ENCODE measurements at places on chromosomes 7 and 10. TPM values are rescaled to one million over a fixed set of nuclear protein-coding genes. Genes with fewer than 3 reads are reported as not detected.

DNA sequence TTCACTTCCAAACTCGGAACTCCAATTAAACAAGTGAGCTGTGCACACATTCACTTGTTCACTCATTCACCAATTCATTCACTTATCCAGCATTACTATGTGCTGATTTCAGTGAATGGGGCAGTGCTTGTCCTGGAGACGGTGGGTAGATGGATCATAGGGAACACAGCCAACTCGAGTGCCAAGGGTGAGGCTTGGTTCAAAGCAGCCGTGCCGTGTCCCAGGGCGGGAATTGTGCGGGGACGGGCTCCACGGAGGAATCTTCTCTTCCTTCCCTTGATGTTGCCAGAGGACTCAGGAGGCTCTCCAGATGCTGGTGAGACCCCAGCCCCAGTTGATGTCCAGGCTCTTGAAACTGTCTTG lies 2.9 kb downstream of the SH2D4B start:
- no peak overlapping the region for H3K27ac ChIP-seq
- no peak for DNase-seq
- no peaks in the 10 kb centered on the region for H3K27me3 ChIP-seq
- peaks cover 7% of the 10 kb centered on the region for H3K36me3 ChIP-seq
- H3K4me1 ChIP-seq, result no peaks in the 10 kb centered on the region
- H3K4me3 ChIP-seq, result no peak overlapping the region

DNA sequence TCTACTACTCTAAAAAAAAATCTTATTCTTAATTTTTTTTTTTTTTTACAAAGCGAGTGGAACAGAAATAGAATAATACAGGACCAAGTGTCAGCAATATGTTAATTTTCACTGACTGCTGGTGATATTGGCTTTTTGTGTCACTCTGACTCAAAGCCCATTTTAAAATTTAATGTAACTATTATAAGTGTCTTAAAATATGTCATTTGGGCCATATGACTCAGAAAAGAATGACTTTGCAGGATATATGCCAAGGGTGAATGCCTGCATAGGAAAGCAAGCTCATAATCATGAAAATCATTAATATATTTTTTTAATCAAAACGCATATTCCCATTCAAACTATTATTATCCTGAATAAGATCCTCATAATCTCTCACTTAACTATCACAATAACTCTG lies 149.2 kb downstream of the GNAT3 start:
- H3K4me3 ChIP-seq, result no peak overlapping the region
- no peak for DNase-seq
- peaks cover 3% of the 10 kb centered on the region for H3K36me3 ChIP-seq
- no peak overlapping the region for H3K27ac ChIP-seq

GRCh38 chr7:3436746-3437145 lies 135.7 kb downstream of the SDK1 start:
- H3K4me3 ChIP-seq, result no peak overlapping the region
- H3K27ac ChIP-seq, result no peak overlapping the region
- H3K4me1 ChIP-seq, result no peaks in the 10 kb centered on the region
- no peak for DNase-seq
- H3K36me3 ChIP-seq, result no peaks in the 10 kb centered on the region

GRCh38 chr7:134587750-134588149 lies 38.8 kb downstream of the AKR1B15 start:
- no peak overlapping the region for H3K4me3 ChIP-seq
- DNase-seq, result no peak
- no peaks in the 10 kb centered on the region for H3K4me1 ChIP-seq
- H3K27ac ChIP-seq, result no peak overlapping the region
- H3K36me3 ChIP-seq, result no peaks in the 10 kb centered on the region

DNA sequence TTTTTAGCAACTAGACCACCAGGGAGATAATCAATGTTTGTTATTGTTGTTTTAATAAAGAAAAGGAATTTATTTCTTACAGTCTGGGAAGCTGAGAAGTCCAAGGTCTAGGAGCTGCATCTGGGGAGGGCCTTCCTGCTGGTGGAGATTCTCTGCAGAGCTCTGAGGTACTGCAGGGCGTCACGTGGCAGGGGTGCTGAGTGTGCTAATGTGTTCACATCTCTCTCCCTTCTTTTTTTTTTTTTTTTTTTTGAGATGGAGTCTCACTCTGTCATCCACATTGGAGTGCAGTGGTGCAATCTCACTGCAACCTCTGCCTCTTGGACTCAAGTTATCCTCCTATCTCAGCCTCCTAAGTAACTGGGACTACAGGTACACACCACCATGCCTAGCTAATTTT lies 150.9 kb upstream of the TRIM24 start:
- no peaks in the 10 kb centered on the region for H3K36me3 ChIP-seq
- H3K4me3 ChIP-seq, result no peak overlapping the region
- no peak for DNase-seq

GRCh38 chr7:125934539-125934938 lies 1004.9 kb upstream of the POT1 start:
- H3K4me1 ChIP-seq, result no peaks in the 10 kb centered on the region
- H3K27ac ChIP-seq, result no peak overlapping the region
- H3K27me3 ChIP-seq, result no peaks in the 10 kb centered on the region
- H3K36me3 ChIP-seq, result peaks cover 4% of the 10 kb centered on the region

- H3K27me3 ChIP-seq, result no peaks in the 10 kb centered on the region
- H3K36me3 ChIP-seq, result no peaks in the 10 kb centered on the region
- H3K4me3 ChIP-seq, result no peak overlapping the region
- DNase-seq, result no peak
- peaks cover 50% of the 10 kb centered on the region for H3K4me1 ChIP-seq
Observed at GRCh38 chr10:60349426-60349825, 40.2 kb downstream of the ANK3 start.

DNA sequence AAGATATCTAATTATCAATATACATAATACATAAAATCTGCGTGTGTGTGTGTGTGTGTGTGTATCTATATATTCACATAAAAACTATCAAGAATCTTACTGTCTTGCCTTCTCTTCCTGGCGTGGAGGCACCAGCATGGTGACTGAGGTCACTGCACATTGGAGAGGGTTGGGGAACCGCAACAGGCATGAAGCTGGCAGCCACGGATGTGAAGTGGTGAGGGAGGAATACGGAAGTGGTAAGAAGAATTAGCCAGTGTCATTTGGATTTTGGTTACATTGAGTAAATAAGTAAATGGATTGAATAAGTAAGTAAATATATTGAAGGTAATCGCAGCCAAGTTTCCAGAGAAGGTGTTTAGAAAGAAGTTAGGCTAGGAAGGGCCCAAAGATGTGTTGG lies 85.1 kb downstream of the TRIM24 start:
- no peaks in the 10 kb centered on the region for H3K4me1 ChIP-seq
- no peaks in the 10 kb centered on the region for H3K27me3 ChIP-seq
- DNase-seq, result no peak
- no peak overlapping the region for H3K4me3 ChIP-seq
- H3K36me3 ChIP-seq, result peaks cover 62% of the 10 kb centered on the region

- no peak overlapping the region for H3K27ac ChIP-seq
- no peak for DNase-seq
- no peaks in the 10 kb centered on the region for H3K36me3 ChIP-seq
- no peak overlapping the region for H3K4me3 ChIP-seq
- H3K27me3 ChIP-seq, result no peaks in the 10 kb centered on the region
- peaks cover 4% of the 10 kb centered on the region for H3K4me1 ChIP-seq
Observed at GRCh38 chr7:81402227-81402626, 367.6 kb downstream of the HGF start.

DNA sequence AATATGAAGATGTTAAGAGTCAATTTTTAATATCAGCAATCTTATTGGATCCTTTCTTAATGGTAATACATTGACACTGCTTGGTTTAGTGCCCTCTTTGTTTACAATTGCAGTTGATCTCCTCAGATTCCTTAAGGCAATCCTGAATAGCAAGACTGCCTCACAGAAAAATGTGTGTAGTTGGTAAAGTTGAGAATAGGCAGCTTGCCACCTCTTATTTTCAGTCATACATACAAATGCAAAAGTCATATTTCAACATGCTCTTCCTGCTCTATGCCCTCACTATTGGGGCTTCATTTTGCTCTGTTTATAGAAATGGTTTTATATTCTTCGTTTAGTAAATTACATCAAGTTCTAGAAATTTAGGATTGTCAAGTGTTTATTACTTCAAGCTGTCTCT lies 661.1 kb upstream of the ANKRD30A start:
- no peaks in the 10 kb centered on the region for H3K27me3 ChIP-seq
- no peaks in the 10 kb centered on the region for H3K4me1 ChIP-seq
- no peak for DNase-seq
- no peaks in the 10 kb centered on the region for H3K36me3 ChIP-seq

DNA sequence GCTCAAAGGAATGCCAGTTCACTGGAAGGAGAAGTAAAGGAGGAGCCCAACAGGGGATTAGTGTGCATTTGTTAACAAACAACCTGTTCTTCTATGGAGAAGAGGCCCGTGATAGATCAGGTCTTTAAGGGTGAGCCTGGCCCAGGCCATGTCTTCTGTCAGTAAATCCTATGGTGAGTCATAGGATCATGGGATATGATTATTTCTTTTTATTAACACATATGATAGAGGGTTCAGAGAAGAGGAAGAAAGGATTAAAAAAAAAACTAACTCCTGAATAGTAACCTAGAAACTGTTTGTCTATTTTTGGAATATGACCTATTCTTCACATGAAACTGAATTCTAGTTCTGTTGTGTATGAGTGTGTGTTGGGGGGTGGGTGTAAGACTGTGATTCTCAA lies 70.4 kb downstream of the GPR158 start:
- no peak for DNase-seq
- no peak overlapping the region for H3K4me3 ChIP-seq
- H3K4me1 ChIP-seq, result no peaks in the 10 kb centered on the region
- no peak overlapping the region for H3K27ac ChIP-seq
- no peaks in the 10 kb centered on the region for H3K36me3 ChIP-seq
- no peaks in the 10 kb centered on the region for H3K27me3 ChIP-seq

GRCh38 chr7:34825221-34825620 lies 167.2 kb downstream of the NPSR1 start:
- no peaks in the 10 kb centered on the region for H3K36me3 ChIP-seq
- no peaks in the 10 kb centered on the region for H3K27me3 ChIP-seq
- H3K27ac ChIP-seq, result peak overlapping the region; percentile 29
- no peak for DNase-seq
- no peaks in the 10 kb centered on the region for H3K4me1 ChIP-seq
- no peak overlapping the region for H3K4me3 ChIP-seq

- no peak overlapping the region for H3K27ac ChIP-seq
- H3K4me3 ChIP-seq, result no peak overlapping the region
- H3K4me1 ChIP-seq, result peaks cover 18% of the 10 kb centered on the region
- no peaks in the 10 kb centered on the region for H3K27me3 ChIP-seq
- no peaks in the 10 kb centered on the region for H3K36me3 ChIP-seq
Observed at GRCh38 chr10:49010865-49011264, 71.2 kb upstream of the LRRC18 start.

The TMEM270 gene
- total RNA-seq, result not detected

The SUN3 gene
- not detected for total RNA-seq

The SH2D4B gene
- total RNA-seq, result 0.09 TPM

The CTNNA3 gene
- 5.5 TPM for total RNA-seq

The LEP gene
- not detected for total RNA-seq

The PNLIP gene
- total RNA-seq, result not detected

The SPDYE8 gene
- not detected for total RNA-seq

The FBXL13 gene
- total RNA-seq, result 2.1 TPM

The SND1 gene
- 184 TPM for total RNA-seq

The SPDYE1 gene
- total RNA-seq, result not detected

The CCSER2 gene
- 47.4 TPM for total RNA-seq
